ENCODE measurements at places on chromosomes 5 and 9.

DNA sequence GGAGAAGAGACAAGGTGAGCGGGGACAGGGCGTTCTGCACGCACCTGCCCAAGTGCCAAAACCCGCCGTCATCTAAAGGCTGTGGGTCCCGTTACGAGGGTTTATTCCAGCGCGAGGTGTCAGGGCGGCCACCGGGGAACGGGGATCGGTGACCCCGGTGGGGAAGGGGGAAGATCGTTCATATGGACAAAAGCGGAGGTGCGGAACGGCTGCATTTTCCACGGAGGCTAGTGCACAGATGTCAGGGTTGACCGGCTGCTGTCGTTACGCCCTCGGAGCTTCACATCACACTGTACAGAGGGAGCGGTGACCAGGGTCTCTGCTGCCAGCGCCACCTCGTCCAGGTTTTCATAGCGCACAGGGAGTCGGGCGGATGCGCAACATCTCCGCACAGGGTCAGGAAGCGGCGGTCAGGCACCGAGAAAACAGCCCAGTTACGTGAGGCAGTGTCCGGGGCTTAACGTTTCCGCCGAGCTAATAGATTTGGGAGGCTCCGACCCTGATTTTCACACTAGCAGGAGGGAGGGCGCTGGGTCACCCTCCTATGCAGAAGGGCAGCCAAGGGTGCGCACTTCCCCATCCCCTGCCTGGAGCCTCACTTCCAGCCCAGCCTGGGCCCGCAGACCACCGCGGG lies 13.5 kb downstream of the BTNL9 start:
- DNase-seq: no peak

GRCh38 chr5:144254552-144254951 lies 83.9 kb downstream of the KCTD16 start:
- no peak for DNase-seq

DNA sequence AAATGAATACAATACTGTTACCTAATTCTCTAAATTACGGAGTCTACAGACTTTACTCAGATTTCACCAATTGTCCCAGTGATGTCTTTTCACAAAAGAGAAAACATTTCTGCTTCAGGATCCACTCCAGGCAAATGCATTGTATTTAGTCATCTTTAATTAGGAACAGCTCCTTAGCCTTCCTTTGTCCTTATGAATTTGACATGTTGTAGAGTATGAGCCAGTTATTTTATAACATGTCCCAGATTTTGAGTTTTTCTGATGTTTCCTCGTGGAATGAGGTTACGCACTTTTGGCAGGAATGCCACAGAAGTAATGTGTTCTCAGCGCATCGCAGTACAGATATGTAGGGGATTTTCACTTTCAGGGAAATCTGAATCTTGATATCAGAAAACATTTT lies 10.5 kb downstream of the HABP4 start:
- no peak for DNase-seq

DNA sequence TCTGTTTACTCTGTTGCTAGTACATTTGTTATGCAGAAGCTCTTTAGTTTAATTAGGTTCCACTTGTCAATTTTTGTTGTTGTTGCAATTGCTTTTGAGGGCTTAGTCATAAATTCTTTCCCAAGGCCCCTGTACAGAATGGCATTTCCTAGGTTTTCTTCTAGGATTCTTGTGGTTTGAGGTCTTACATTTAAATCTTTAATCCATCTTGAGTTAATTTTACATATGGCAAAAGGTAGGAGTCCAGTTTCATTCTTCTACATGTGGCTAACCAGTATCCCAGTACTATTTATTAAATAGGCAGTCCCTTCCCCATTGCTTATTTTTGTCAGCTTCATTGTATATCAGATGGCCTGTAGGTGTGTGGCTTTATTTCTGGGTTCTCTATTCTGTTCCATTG lies 792.4 kb downstream of the PTPRD start:
- DNase-seq: no peak
